ENCODE measurements at places on chromosomes 13 and 19.

GRCh38 chr13:50468849-50469669, 374.4 kb downstream of the DLEU7 start:
- DNase-seq, result no peak

DNA sequence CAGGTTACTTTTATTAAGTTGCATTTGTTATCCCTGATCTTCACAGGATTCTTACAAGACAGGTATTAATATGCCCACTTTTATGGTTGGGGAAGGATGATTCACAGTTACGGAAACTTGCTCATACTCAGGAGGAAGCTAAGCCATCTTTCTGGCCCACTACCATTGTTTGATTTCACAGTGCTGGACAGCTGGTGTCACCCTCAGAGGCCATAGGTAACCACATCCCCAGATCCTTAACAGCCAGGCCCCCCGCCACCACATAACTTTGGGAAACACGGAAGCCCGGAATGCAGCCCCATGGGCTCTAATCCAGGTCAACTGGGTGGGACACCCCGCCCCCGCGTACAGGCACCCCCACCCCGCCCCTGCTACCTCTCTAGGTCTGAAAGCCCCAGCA, 119.7 kb downstream of the IRS2 start:
- DNase-seq, result no peak

DNA sequence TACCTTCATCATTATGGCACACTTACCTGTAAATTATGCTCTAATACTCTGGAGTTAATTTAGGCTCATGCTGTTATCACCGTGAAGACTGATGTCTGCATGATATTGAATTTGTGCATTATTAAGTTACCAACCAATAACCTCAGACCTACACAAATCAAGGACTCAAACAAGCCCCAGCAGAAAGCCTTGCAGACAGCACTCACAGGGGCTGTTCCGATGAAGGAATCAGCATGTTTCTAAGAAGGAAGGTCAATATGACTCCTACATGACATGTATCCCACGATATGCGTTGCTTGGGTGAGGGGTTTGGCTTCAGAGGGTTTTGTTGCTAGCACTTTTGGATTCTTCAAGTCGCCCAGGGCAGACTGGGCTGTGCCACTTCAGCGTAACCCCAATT, 1071.2 kb upstream of the SLC10A2 start:
- no peak for DNase-seq

DNA sequence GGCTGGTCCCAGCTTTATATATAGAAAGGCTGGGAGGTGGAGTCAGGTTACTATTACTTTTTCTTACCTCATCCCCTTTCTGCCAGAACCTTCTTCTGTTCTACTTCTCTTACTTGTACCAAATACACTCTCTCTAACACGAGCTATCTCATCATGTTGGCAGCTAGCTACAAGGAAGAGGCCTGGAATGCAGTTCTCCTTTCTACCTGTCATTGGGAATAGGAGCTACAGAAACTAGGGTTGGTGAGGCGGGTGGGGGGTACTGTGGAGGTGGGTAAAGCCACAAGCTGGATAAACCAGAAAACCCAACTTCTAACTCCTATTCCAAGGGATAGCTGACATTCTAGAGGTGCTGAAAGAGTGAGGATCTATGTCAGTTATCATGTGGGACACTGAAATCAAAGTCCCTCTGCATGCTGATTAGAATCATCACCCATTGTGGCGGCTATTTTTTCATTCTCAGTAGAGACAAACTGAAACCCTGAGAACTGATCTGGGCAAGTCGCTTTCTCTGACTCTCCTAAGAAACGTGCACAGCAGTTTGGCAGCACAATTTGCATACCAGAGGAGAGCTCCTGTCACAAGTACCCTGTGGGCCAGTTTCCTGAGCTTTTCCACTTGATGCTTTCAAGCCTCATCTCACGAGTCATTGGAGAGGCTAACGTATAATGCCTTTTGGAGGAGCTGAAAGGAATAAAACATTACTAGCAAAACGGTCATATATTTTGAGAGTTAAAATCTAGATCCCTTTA, 358.1 kb downstream of the ENOX1 start:
- DNase-seq, result no peak

GRCh38 chr19:5172859-5173630, 167.6 kb downstream of the PTPRS start:
- no peak for DNase-seq

Data from stimulated activated CD4-positive, alpha-beta T cell treated with anti-CD3 and anti-CD28 coated beads, Interleukin-4, amount 100 ng/mL, for 48 hours (primary cell).